ENCODE measurements at places on chromosomes 6 and 20. TPM values are rescaled to one million over a fixed set of nuclear protein-coding genes. Genes with fewer than 3 reads are reported as not detected.

DEFB132 gene
- polyA plus RNA-seq = 1.2 TPM

SIRPD gene
- 1.8 TPM for polyA plus RNA-seq

DST gene
- polyA plus RNA-seq = 36.9 TPM

SLC17A1 gene
- polyA plus RNA-seq = not detected

WFDC12 gene
- not detected for polyA plus RNA-seq

GNAS gene
- polyA plus RNA-seq = 977 TPM

SAPCD1 gene
- 0.51 TPM for polyA plus RNA-seq

EDN3 gene
- polyA plus RNA-seq = 0.07 TPM

BMP2 gene
- polyA plus RNA-seq = 10.5 TPM

KCNK17 gene
- not detected for polyA plus RNA-seq

All from adipose tissue (tissue), 3 donors.